ENCODE measurements at places on chromosomes 4 and X.

GRCh38 chr4:957581-958313, 15.6 kb downstream of the DGKQ start:
- DNase-seq = no peak

DNA sequence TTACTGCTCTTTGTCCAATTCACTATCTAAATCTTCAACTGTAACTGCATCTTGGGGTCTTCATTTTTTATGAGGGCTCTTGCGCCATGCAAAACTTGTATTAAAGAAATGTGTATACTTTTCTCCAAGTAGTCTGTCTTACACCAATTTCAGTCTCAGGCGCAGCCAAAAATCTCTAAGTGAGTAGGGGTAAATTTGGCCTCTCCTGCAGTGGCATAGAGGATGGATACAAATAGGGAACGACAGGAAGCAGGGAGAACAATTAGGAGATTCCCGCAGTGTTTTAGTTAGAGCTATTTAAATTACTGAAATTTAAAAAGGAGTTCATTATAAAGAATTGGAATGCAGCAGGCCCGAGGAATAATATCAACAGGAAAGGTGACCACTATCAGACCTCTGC, 30.2 kb downstream of the DMP1 start:
- no peak for DNase-seq

GRCh38 chr4:25694466-25694865, 38.8 kb downstream of the SLC34A2 start:
- no peak for DNase-seq

GRCh38 chr4:9943761-9944160, 77.5 kb downstream of the SLC2A9 start:
- no peak for DNase-seq

- DNase-seq = no peak
These were observed 15.5 kb upstream of the TDO2 start for GRCh38 chr4:155887847-155888570.

DNA sequence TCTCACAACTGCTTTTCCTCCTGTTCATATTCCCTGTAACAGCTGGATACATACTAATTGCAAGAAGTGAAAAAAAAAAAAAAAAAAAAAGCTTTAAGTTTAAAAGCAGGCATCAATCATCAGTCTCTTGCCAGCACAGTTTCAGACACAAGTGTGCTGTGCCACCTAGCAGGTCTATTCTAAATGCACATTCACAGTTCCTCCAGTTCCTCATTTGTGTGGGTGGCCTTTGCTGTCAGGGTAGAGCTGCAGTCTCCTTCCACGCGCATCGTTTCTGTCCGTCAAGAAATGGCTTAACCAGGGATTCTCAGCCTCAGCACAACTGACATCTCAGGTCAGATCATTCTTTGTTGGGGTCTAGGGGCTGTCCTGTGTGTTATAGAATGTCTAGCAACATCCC, 61.6 kb downstream of the SCML1 start:
- DNase-seq = peak; percentile 18

- DNase-seq = no peak
These were observed 31.5 kb upstream of the HPGD start for GRCh38 chr4:174553828-174554227.

DNA sequence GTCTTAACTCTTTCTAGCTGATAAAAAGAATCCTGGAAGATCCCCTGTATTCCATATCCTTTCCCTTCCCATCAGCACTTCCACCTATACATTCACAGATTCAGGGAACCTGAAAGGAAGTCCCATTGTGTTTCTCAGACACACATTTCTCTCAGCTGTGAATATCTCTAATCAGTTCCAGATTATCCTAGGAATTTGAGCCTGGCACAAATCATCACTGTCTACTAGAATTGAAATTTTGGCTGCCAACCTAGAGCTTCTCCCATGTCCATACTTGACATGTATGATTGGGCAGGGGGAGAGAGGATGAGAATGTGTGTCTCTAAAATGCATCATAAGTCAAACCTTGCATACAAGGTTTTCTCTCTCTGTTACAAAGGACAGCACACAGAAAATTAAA, 53.1 kb downstream of the NDST3 start:
- no peak for DNase-seq

GRCh38 chr4:6742989-6743388, 27.0 kb downstream of the BLOC1S4 start:
- DNase-seq = no peak

Measured in suppressor macrophage (primary cell).